ENCODE measurements at places on chromosomes 16 and 17.

GRCh38 chr17:74584292-74585060 lies 7.6 kb downstream of the CD300LD start:
- no peak for DNase-seq

GRCh38 chr16:47258874-47259461 lies 115.2 kb upstream of the NETO2 start:
- DNase-seq = peak; percentile 0

DNA sequence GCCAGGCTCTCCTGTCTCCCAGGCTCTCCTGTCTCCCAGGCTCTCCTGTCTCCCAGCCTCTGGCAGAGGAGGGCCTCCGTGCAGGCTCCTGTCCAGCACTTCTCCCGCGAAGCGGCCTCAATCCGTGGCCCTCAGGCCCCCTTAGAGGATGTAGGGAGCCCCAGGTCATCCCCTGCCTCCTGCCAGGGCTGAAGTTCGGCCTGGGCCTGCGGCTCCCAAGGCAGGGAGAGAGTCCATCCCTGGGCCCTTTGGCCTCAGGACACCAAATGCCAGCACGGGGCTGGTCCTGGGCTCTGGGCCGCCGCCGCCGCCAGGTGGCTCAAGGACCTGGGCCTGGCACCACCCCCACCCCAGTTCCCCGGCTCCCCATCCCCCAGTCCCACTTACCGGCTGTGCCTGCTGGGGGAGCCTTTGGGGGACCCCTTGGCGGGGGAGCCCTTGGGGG lies 370 bp downstream of the EVPL start:
- no peak for DNase-seq

DNA sequence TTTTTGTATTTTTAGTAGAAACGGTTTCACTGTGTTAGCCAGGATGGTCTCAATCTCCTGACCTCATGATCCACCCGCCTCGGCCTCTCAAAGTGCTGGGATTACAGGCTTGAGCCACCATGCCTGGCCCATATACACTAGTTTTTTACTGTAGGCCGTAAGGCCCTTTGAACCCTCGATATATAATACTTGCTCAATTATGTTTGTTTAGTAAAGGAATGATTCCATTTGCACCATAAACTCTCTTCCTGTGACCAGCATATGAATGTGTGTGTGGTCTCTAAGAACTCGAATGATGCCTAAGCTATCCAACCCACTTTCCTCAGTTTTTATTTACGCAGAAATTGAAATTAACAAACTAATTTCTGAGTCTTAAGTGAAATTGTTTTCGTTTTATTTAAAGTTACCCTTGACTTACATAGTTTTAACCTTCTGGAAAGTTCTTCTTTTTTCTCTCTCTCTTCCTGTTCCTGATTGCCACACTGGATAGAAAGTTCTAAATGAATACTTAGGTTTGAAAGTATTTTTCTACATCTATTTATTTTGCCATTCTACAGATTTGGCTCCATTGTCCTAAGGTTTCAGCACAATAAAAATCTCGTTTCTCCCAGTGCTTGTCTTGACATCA lies 37.9 kb downstream of the PIGL start:
- no peak for DNase-seq

GRCh38 chr17:75738218-75738802 lies 17.1 kb downstream of the ITGB4 start:
- no peak for DNase-seq

DNA sequence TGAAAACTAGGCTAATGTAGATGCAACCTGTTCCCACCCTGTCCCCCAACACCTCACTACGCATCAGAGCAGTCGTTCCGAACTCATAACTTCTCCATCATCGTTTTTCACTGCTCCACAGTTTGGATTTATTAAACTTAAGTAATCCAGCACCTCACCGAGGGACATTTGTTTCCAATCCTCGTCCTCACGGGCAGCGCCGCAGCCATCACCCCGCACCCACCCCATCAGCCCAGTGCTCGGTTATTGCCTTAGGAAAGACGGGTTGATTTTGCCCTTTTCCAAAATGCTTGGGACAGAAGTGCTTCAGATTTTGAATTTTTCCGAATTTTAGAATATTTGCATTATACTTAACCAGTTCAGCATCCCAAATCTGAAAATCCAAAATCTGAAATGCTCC lies 71.0 kb upstream of the DOC2B start:
- no peak for DNase-seq

- no peak for DNase-seq
These were observed 434.8 kb downstream of the SLC39A11 start for GRCh38 chr17:72657467-72658317.

DNA sequence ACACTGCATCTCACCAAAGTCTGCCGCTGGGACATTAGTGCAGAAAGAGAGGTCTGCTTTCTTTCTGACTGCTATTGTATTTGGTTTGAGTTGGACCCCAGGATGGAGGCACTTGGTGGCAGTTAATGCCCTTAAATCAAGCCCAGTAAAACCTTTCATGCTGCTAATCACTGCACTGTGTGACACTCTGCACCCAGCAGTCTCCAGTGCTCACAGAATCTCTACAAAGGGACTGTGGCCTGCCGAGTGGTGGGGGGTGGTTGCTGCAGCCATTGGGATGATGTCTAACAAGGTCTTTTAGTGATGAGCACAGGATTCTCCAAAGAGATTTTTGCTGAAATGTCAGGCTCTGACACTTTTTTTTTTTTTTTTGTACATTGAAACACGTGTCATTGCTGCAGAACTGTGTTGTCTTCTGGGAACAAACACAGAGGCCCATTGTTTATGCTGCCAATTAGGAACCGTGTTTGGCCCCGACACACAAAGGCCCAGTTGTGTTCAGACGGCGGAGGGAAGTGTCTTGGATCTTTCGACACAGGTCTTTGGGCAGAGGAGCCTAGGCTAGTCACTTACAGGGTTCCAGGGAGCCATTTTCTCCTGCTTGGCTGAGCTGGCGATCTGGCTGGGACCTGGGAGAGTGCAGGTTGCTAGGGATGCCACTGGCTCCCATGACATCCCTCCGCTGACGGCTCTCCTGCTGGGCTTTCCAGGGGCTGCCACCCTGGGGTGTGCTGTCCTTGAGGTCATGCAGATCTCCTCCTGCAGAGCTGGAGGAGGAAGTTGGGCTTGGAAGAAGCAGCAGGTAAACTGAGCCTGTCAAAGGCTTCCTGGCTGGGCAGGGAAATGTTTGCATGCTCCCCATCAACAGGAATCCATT lies 16.2 kb upstream of the TNRC6C start:
- DNase-seq = no peak

- DNase-seq = no peak
These were observed 1893.0 kb downstream of the TP53TG3F start for GRCh38 chr16:35352431-35352830.

GRCh38 chr17:78400581-78401240 lies 22.3 kb downstream of the PGS1 start:
- no peak for DNase-seq

DNA sequence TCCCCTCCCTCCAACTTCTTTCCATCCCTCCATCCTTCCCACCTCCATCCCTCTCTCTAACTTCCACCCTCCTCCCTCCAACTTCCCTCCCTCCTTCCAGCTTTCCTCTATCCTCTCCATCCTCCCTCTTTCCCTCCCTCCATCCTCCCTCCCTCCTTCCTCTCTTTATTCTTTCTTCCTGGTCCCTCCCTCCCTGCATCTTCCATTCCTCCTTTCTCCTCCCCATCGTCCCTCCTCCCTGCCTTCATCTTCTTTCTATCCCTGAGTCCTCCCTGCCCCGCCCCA lies 11.8 kb downstream of the CACNG4 start:
- DNase-seq = no peak

DNA sequence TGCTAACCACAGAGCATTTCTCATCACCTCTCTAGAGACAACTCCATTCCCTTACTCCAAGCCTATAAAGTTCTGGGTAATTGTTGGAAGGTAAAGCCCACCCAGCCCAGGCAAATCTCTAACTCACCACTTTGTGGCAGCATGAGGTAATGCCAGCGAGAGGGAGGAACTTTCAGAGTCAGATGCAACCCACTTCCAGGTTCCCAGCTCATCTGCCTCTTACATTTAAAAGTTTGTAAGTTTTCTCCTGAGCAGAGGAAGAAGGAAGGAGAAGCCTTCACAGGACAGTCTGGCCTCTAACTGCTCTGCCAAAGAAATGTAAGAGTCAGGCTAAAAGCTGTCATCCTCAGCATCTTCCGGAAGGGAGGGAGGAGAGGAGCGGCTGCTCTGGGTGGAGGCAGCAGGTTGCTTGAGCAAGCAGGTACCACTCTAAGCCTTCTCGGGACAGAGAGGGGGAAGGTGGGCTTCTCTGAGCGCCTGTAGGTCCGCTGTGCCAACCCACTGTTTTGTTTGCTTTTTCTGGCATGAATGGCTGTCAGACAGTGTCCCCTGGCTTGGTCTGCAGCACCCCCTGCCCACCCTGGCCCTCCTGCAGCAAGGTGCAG lies 1.0 kb downstream of the ZNF319 start:
- no peak for DNase-seq

- DNase-seq = no peak
These were observed 2.0 kb downstream of the CD79B start for GRCh38 chr17:63929860-63930766.

DNA sequence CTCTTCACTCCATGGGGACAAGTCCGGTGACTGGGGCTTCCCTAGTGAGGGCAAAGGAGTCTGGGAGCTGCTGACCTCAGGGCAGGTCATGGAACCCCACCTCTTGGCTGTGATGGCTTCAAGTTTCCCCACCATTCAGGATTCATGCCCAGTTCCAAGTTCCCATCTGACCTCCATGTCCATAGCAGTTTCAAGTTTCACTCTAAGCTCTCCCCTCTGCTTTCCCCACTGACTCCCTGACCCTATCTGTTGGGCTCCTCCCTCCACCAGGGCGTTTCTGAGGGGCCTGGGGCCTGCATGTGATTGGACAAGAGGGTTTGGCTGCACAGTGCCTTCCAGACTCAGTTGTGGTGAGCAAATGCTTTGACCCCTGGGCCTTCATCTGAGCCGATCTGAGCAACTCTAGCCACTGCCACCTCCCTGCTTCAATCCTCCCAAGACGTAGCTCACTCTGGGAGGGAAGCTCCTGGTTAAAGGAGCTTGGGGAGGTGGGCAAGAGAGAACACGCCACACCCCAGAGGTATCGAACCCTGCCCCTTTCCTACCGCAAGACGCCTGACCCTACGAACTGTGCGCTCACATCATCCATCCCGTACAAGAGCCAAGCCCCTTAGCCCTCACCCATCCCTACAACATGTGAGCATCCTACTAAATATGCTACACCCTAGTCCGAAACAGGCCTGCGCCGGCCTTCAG lies 8.3 kb downstream of the ZNF629 start:
- no peak for DNase-seq

GRCh38 chr17:78040440-78041385 lies 82.2 kb downstream of the TNRC6C start:
- peak; percentile 60 for DNase-seq

GRCh38 chr16:69481901-69482341 lies 57.5 kb downstream of the CYB5B start:
- no peak for DNase-seq

- DNase-seq = no peak
These were observed 10.9 kb upstream of the ARHGAP23 start for GRCh38 chr17:38417210-38417951.

GRCh38 chr16:4984174-4984990 lies 26.3 kb downstream of the SEC14L5 start:
- no peak for DNase-seq

GRCh38 chr16:79601931-79602627 lies 1.5 kb upstream of the MAF start:
- peak; percentile 65 for DNase-seq

GRCh38 chr16:3915426-3916260 lies 35.1 kb upstream of the CREBBP start:
- DNase-seq = no peak

- DNase-seq = no peak
These were observed 2.3 kb downstream of the ENKD1 start for GRCh38 chr16:67664258-67664657.

DNA sequence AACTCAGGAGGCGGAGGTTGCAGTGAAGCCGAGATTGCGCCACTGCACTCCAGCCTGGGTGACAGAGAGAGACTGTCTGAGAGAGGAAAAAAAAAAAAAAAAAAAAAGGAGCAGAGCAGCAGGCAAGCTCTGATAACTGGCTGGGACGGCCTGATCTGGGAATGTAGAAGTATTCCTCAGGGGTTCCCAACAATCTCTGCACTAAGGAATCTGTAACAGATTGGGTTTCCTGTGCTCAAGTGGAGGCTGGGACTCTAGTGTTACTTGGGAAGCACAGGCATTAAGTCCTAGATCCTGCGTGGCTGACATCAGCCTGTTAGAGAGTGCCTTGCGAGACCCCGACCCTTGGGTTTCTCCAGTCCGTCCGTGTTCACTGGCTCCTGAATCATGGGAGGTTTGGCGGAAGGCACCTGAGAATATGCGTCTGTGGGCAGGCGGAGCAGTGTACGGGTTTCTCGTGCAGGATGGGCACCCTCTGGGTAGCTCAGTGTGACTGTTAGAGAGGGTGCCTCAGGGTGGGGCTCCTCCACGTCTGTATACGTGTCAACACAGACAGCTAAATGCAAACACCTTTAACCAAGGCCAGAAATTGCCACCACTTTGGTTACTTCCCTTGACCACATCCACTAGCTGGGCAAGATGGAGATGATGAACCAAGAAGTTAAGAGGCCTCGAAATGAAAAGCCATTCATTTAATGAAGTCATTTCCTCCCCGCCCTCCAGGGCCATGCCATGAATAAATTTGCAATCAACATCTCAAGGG lies 174.9 kb upstream of the RPL38 start:
- DNase-seq = no peak

DNA sequence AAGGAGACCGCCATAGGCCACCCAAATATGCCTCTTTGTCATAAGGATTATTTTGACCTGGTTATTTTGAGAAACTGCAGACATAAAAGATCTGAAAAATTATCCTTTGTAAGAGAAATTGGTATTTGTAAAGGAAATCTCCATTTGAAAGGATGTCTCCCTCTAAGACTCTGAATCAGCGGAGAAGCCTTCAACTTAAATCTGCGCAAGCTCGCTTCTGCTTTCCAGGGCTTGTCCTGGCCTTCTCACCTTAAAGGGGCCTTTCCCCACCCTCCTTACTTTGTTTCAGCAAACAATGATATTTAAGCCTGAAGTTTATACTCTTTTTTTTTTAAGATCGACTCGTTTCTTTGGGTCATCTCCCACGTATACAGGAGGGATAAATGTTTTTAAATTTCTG lies 34.5 kb downstream of the HSBP1 start:
- DNase-seq = no peak

DNA sequence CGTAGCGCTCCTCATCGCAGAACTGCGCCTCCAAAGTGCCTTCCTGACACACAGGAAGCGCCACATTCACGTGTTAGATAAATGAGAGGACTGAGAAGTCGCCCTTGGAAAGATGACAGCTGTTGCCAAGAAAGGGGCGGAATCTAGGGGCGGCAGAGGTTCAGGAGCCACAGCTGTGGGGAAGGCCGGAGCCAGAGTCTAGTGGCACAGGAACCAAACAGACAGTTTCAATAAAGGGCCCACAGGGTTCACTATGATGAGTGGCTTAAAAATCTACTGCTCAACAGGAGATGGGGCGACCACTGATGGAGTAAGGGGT lies 4.7 kb downstream of the FLCN start:
- no peak for DNase-seq

- no peak for DNase-seq
These were observed 19.7 kb downstream of the DPEP1 start for GRCh38 chr16:89633064-89633631.

All from NCI-H1436 (cell line).